ENCODE measurements at places on chromosomes 11 and 22.

DNA sequence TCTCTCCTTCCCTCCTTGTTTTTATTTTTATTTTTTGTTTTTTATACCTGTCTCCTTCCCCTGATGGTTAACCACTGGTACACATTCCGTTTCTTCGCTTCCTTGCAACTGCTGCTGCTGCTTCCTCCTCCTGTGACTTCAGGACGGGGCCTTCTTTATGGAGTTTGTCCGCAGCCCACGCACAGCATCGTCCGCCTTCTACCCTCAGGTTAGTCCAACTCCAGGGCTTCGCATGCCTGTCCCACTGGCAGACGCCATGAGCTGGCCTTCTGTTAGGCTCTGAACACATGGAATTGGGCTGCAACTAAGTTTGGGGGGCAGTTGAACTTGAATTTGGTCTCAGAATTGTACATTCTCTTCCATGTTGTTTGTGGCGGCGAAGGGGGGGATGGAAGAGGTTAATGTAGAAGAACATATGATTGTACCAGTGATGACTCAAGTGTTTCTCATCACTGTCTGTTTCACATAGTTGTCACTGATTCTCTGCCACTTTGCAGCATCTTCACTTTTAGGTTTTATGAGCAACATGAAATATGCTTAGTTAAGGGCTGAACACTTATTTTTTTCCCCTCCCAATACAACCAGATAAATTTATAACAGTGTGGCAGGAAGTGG lies 83.0 kb upstream of the YWHAH start:
- no peak for DNase-seq

GRCh38 chr11:118610773-118611432 lies 3.5 kb downstream of the PHLDB1 start:
- DNase-seq: no peak

GRCh38 chr11:128643661-128644317 lies 50.1 kb upstream of the FLI1 start:
- DNase-seq: no peak

- DNase-seq: no peak
Observed at GRCh38 chr11:58600510-58600909, 21.6 kb downstream of the ZFP91 start.

- no peak for DNase-seq
Observed at GRCh38 chr11:114060392-114061047, 1.0 kb downstream of the ZBTB16 start.

DNA sequence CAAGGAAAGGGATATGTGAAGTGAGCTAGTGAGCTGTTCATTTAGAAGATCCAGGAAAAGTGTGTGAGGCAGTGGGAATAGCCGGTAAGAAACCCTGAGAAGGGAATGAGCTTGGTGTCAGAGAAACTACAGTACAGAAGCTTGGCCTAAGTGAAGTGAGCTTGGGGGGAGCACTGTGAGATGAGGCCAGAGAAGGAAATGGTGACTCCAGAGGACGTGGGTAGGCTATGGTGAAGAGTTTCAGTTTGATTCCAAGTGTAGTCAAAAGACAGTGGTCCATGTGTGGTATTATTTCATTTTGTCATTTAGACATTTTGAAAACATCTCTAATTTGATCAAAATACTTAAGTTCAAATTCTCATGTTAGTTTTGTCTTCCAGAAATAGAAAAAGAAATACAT lies 77.2 kb downstream of the GRK3 start:
- no peak for DNase-seq

- no peak for DNase-seq
Observed at GRCh38 chr11:3613998-3614741, 27.6 kb downstream of the ART5 start.

GRCh38 chr11:64086258-64087123 lies 50.8 kb downstream of the FLRT1 start:
- peak; percentile 23 for DNase-seq

- DNase-seq: no peak
Observed at GRCh38 chr11:83219095-83219494, 25.6 kb downstream of the ANKRD42 start.

GRCh38 chr11:64614917-64615316 lies 23.9 kb downstream of the SLC22A12 start:
- no peak for DNase-seq

GRCh38 chr11:130606781-130607511 lies 158.5 kb downstream of the ADAMTS15 start:
- DNase-seq: no peak

DNA sequence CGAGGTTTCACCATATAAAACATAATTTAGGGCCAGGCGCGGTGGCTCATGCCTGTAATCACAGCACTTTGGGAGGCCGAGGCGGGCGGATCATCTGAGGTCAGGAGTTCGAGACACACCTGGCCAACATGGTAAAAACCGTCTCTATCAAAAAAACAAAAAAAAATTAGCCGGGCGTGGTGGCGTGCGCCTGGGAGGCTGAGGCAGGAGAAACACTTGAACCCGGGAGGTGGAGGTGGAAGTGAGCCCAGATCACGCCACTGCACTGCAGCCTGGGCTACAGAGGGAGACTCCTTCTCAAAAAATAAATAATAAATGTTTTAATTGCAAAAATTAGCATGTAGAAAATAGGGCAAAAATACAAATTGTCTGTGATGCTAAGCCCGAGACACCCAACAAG lies 993 bp upstream of the SFI1 start:
- no peak for DNase-seq

GRCh38 chr11:44382656-44383240 lies 72.8 kb upstream of the ALX4 start:
- no peak for DNase-seq

DNA sequence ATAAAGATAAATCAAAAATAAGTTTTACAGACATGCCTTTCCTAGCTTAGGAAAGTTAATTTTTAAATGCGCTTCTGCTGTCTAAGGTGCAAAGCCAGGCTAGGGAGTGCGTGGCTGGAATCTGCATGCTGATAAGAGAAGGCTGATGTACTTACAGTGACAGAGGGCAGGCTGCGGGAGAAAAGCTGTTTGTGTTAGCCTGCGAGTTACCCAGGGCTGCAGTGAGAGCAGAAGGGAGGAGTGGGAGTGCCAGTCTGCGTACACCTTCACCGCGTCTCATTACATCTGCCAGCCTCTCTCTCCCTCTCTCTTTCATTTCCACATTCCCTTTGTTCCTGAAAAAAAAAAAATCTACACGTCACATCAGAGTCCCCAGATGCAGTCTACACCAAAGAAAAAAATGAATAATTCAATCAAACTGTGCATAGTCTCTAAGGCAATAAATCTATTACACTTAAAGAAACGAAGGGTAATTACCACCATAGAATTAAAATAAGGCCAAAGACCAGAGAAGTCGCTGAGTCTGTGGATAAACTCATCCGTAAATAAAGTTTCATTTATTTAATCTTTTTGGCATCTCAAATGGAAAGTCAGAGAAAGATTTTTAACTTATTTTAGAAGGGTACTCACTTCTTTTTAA lies 126.4 kb upstream of the C11orf58 start:
- no peak for DNase-seq

DNA sequence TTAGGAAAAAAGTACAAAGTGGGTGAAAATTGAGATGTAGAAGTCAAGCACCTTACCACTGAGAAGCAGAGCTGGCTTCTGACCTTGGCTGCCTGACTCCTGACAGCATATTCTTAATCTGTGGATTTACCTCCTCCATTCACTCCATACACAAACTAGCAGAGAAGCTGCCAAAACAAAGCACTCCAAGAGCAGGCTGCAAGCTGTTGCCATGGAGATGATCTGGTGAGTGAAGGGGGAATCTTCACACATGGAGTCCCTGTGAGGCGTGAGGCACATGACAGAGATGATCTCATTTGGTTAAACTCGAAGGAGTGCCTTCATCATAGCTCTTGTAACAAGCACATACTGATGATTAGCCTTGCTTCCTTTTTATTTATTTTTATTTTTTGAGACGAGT lies 16.1 kb downstream of the COMMD9 start:
- DNase-seq: peak; percentile 69

DNA sequence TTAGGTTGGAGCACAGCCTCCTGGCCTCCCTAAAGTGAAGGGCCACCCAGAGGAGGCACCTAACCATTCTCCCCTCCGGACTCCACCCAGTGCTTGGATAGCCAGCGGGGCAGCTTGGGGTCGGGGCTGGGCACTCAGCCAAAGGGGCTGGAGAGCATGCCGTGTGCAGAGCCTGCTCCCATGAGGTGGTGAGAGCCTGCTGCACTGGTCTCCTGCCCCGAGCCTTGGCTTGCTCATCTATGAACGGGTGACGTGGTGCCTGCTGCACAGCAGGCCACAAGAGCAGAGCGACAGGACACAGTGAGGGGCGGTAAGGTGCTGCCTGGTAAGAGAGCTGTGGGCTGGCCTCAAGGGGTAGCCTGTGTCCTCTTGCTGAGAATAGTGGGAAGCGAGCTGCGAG lies 14.0 kb upstream of the CCDC188 start:
- no peak for DNase-seq

DNA sequence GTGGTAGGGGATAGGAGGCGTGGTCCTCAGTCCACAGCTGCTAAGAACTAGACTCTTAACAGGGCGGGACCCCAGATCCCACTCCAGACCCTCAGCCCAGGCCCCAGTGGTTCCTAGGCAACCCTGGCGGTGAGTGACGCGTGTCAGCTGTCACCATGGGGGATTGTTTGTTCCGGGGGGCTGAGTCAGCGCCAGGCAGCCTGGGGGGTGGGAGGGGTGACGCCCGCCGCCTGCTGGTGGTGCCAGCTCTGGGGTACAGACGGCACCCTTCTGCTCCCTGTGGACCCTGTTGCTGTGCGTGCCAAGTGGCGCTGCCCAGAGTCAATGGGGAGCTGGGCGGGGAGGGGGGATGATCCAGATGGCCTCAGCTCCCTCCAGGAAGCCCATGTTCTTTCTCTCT lies 2.5 kb downstream of the CNIH2 start:
- no peak for DNase-seq

GRCh38 chr11:126978165-126978564 lies 22.4 kb downstream of the KIRREL3 start:
- DNase-seq: no peak

DNA sequence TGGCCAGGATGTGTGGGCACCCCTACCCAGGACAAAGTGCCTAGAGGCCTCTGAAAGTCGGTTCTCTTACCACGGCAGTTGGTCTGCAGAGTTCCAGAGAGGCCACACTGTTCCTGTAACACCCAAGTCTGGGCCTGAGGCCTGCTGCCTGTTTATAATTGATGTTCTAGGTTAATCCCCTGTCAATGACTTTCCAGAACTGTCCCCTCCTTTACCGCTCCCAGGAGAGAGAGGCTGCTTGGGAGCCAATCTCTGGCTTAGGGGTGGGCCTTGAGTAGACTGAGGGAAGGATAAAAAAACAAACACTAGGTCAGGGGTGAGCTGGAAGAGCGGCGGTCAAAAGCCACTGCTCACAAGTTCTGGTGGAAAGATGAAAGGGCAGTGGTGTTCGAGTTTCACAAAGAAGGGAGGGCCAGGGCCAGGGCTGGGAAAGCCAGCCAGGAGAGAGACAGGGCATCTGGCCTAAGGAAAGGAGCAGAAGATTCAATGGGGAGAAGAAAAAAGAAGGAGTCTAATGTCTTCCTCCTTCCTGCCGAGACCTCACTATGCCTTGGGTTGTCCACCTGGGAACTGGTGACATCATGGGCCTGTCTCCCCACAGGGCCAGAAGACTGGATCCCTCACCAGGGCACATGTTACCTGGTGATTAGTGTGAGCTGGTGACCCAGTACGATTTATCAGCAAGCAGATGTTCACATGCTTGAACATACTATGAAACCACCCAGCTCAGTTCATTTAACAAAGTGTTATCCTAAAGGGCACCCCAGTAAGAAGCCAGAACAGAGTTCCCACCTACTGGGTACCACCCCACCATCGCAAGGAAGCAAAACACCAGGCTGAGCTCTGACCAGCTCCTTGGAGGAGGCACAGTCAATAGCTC lies 50.2 kb downstream of the PC start:
- no peak for DNase-seq

GRCh38 chr11:3207526-3208189 lies 11.0 kb downstream of the MRGPRG start:
- no peak for DNase-seq

- no peak for DNase-seq
Observed at GRCh38 chr22:23190526-23190925, 10.2 kb downstream of the BCR start.

DNA sequence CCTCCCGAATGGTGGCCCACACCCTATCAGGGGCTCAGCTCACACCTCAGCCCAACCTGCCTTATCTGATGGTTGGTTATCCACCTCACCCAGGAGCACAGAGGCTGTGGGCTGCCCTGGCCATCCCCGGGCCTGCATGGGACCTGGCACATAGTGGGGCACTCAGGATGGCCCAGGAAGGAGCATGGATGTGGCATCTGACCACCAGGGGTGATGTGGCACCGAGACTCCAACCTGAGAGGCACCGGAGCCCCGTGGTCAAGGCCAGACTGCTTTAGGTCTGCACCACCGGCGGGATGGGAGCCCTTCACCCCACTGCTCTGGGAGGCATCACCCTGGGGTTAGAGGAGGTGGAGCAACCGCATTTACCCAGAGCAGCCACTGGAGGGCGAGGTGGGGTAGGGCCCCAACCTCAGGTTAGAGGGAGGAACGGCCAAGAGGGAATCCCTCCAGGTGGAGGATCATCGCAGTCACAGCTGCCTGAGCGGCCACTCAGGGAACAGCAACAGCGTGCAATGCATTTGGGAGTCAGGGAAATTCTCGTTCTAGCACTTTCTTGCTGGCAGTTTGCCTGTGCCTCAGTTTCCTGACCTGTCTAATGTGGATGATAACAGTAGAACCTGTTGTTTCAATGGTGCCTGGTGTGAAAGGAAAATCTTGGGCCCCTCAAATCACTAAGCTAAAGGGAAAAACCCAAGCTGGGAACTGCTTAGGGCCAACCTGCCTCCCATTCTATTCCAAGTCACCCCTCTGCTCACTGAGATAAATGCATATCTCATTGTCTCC lies 52.9 kb upstream of the CARS1 start:
- no peak for DNase-seq

- no peak for DNase-seq
Observed at GRCh38 chr11:47220401-47220821, 5.6 kb downstream of the DDB2 start.

GRCh38 chr11:66834943-66835342 lies 8.3 kb upstream of the RCE1 start:
- no peak for DNase-seq
